ENCODE measurements at places on chromosomes 4 and X.

DNA sequence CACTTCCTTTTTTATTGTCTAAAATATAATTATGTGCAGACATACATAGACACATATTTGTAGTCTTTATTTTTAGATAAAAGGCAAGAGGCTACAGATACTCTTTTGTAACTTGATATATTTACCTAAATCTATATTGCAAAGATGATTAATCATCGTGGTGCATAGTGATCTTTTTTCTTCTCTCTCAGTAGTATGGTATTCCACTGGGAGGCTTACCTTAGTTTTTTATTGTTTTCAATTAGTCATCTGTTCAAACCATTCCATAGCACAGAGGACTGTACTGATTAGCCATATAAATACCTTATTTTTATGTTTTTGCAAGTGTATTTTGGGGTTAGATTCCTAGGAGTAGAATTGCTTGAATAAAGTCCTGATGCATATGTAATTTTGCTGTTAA is 619.7 kb downstream of the GRXCR1 start:
- DNase-seq, result no peak

GRCh38 chr4:1105067-1105466 is 8.3 kb downstream of the RNF212 start:
- no peak for DNase-seq

- DNase-seq, result peak; percentile 88
Observed at GRCh38 chrX:153900831-153901752, 3.4 kb upstream of the AVPR2 start.

GRCh38 chrX:126770179-126770578 is 49.4 kb upstream of the PRR32 start:
- DNase-seq, result peak; percentile 54

DNA sequence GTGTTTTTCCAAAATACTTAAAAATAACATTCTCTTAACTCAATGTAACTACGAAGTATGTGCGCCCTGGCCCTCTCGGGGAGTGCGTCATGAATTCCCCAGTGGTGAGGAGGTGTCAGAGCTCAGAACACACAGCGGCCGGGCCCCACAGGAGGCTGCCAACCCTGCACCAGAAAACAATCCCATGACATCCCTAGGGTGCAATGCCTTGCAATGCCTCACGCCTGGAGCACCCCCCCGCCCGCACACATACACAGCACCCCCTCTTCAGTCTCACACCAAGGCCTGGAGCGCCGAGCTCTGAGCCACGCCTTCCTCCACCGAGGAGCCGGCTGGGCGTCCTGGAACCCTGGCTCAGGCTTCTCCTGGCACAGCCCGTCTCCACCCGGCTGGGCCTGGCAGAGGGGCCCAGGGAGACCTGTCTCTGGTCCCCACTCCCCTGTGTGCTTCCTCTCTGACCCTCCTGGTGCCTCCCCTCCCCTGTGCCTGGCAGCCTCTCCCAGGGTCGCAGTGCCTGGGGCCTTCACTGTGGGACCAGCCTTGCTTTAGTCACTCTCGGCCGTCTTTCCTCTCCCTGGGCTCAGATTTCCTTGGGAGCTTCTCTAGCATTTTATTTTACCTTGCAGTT is 108.2 kb upstream of the ADRA2C start:
- no peak for DNase-seq

DNA sequence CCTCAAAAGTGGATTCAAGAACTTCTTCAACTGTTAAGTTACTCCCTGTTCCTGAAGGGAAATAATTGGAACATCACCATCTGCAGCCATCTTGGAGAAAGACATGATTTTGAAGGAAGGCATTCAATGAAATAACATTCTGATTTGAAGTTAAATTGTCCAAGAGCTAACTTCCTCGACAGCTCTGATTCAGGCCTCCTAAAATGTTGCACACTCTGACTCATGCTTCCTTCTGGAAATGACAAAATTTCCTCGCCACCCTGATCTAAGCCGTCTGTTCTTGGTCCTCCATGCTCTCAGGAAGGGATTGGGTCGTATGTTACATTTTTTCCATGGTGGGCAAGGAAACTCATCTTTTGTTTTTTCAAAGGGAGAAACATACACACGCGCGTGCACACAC is 496.9 kb upstream of the DIPK2B start:
- DNase-seq, result no peak

GRCh38 chr4:28890949-28891775 is 1829.0 kb upstream of the PCDH7 start:
- DNase-seq, result no peak

GRCh38 chr4:174828845-174829701 is at the start of gene GLRA3:
GLRA3 (minus strand) TSS chr4:174829247; CDS start chr4:174828811, 436 bp downstream.
- peak; percentile 99 for DNase-seq

GRCh38 chr4:118018381-118019145 is 15.7 kb upstream of the NDST3 start:
- DNase-seq, result no peak

DNA sequence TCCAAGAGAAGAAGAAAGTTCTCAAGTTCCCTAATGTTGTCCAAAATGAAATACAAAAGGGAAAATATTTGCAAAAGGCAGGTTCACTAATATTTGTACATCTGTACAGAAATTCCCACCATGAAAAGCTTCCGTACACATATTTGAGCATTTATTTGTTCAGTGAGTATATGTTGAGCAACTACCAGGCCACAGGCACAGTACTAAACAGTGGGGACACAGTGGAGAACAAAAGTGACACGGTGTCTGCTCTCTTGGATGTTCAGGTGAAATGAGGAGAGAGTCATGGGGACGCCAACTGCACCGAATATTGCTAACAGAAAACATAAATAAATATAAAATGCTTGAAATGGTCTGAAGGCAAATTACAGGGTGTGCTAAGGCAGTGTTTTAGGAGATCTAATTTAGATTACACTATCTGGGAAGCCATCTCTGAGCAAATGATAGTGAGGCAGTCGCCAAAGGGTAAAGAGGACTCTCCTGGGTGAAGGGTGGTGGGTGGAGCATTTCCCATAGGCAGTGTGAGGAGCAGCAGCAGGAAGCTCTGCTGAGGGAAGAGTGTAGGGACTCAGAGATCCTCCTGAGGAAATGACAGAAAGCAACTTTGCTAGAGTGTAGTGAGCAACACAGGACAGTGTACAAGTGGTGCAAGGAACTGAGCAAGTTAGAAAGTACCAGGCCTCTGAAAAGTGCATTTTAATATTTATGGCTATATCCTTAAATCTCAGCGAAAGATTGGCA is 375.2 kb downstream of the GALNTL6 start:
- DNase-seq, result peak; percentile 6

GRCh38 chr4:1053080-1053661 is 41.7 kb downstream of the FGFRL1 start:
- DNase-seq, result no peak

DNA sequence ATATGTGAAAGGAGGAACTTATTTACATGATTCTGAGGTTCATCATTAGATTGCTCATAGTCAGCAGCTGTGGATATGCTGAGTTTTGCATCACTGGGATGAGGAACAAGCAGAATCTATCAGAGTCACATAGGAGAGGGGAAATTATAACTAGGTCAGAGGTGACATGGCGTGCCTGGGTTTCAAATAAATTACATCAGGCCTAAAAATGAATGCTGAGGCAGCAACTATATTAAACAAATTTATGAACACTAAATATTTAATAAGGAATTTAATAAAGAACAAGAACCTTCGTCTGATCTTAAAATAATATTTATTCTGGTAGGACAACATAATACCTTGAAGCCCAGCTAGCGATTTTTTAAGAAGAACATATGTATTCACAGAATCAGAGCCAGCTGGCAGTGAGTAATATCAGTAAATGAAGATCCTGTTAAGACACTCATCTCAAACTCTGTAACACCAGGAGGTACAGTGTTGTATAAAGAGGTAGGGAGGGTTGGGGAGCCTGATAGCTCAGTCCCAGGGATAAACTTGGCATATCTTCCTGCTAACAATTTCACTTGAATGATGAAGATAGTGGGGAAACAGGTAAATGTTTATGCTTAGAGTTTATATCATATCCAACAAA is 60.9 kb upstream of the HS3ST1 start:
- DNase-seq, result no peak

DNA sequence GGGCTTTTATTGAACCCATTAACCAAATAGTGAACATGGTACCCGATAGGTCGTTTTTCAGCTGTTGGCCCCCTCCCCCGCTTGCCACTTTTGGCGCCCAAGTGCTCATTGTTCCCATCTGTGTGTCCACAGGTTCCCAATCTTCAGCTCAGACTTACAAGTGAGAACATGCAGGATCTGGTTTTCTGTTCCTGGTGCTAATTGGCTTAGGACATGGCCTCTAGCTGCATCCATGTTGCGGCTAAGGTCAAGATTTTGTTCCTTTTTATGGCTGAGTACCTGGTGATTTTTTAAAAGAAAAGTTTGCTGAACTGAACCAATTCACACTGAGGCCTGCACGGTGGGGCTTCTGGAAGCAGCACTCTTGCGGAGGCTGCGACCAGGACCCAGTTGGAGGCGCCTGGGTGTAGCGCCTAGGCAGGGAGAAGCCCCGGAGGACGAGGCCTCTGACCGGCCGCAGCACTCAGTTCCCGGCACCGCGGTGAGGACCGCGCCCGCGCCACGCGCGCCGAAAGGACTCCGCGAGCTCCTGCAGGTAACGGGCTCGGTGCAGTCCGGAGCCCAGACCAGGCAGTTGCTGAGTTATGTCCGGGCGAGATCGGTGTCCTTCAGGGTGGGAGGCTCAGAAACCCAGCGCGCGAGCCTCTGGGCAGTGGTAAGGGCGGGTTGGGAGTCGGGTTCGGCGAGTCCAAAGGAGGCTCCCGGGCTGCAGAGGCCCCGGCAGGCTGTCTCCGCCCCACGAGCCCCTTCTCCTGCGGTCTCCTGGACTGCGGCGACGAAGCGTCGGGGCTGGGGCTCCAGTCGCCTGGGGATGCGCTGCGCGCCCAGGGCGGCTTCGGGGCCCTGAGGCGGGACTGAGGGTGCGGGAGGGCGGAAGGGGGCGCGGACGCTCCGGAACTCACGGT is 15.8 kb upstream of the SLC25A4 start:
- peak; percentile 63 for DNase-seq

- DNase-seq, result no peak
Observed at GRCh38 chrX:119647552-119648420, 41.6 kb upstream of the NKRF start.

DNA sequence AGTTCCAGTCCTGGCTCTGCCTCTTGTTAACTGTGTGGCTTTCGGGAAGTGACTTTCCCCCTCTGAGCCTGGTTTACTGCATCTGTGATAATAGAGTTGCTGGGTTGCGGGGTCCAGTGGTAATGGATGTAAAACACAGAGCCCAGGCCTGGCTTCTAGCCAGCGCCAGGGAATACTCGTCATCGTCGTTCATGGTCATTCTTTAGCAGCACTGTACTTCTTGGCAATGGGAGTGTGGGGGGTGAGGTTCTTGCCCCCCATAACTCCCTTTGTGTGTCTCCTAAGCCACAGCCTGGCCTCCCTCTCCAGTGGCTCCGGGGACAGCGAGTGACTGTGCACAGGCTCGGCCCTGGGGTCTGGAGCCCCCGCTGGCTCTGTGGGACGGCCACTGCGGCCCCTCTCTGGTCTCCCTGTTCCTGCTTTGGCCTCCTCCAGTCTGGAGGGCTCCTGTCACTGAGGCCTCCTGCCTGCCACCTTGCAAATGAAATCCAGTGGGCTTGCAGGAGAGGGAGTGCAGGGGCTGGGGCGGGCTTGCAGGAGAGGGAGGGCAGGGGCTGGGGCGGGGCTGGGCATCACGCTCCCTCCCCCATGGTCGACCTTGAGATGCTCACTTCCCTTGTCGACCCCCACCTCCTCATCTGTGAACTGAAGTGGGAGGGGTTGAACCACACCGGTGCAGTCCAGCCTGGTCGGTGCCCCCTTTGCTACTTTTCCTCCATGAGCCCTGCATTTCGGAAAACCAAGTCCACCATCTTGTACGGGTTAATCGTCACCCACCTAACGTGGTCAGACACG is 13.2 kb downstream of the PSAPL1 start:
- DNase-seq, result no peak

DNA sequence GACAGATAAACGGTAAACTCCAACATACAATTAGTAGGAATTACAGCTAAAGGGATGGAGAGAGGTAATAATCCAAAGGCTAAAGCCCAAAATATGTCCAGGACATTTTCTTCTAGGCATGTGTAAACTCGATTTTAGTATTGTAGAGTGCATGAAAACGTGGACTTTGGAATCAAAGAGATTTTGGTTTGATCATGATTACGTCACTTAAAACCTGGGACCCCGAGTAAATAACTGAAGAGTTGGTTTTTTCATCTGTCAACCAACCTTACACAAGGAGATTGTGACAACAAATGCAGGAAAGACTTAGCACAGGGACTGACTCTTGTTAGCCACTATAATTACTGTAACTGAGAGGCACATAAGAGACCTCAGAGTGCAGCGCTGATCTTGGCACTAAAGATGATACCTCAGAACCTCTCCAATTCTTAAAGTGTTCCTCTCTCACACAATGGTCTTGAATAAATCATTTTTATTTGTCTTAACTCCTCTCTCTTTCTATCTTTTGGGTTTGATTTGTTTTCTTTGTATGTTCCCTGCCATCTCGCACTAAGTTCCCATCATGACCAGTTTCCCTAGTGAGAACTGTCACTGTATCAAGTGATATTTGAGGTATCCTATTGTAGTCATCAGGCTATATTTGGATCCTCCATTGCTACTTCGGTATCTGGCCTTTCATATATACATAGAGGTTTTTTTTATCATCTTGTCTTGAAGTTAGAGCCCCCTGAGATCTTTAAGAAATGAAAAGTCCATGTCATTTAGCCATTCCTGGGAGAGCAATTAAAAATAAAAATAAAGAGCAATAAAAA is 32.2 kb upstream of the MSL3 start:
- no peak for DNase-seq

GRCh38 chr4:27007507-27007906 is 146.9 kb downstream of the STIM2 start:
- no peak for DNase-seq

GRCh38 chr4:7786040-7786439 is 153.6 kb downstream of the AFAP1 start:
- DNase-seq, result no peak

- no peak for DNase-seq
Observed at GRCh38 chr4:137641544-137641943, 109.2 kb upstream of the PCDH18 start.

DNA sequence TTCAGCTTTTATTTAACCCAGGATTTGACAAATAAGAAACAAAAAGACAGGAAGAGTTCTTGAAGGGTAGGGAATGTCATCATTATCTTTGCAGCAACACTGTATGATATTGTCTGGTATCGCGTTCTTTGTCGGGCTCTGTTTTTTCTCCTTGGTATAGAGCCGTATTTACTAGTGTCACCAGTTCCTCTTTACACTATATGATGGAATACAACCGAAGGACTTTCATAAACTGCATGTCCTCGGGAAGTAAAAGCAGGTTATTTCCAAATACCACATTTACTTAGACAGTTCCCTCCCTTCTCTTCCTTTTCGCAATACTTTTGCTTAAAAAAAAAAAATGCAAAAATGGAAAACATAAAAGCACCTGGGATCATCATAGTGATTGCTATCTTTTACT is 96.6 kb upstream of the IL13RA1 start:
- DNase-seq, result no peak

GRCh38 chr4:15779306-15779705 is 1.2 kb downstream of the CD38 start:
- DNase-seq, result peak; percentile 50

DNA sequence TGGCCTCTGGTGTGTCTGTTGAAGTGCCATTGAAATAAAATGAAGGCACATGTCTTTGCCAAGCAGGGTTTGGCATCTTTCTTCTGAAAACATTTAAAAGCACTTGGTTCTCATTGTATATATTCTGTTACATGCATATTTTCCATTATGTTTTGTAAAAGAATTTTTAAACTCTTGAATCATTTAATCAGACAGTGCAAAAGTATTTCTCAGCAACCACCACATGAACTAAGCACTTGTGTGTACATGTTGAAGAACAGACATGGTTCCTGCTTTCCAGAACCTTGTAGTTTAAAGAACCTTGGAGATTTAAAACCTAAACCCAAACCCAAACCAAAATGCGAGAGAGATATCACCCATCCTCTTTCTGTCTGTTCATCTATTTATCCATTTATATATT is 220.3 kb upstream of the GIMD1 start:
- DNase-seq, result no peak
